Adrenal gland (tissue), 19 donors: ENCODE measurements at places on chromosomes 3 and 15. TPM values are rescaled to one million over a fixed set of nuclear protein-coding genes. Genes with fewer than 3 reads are reported as not detected.

Gene SLC12A1
- 0.07 TPM for total RNA-seq

Gene NEO1
- total RNA-seq = 13.8 TPM

Gene SLC6A6
- 85.3 TPM for total RNA-seq

Gene NOX5
- total RNA-seq = 0.83 TPM

Gene SLC6A11
- not detected for total RNA-seq

Gene TUSC7
- total RNA-seq = not detected

Gene ZNF770
- 34.9 TPM for total RNA-seq

Gene P2RY1
- total RNA-seq = 3.0 TPM

Gene CTXND1
- total RNA-seq = 3.8 TPM

- H3K4me3 ChIP-seq = no peak overlapping the region
- H3K36me3 ChIP-seq = no peaks in the 10 kb centered on the region
- DNase-seq = no peak
- no peaks in the 10 kb centered on the region for H3K4me1 ChIP-seq
- no peak overlapping the region for H3K27ac ChIP-seq
- peaks cover 15% of the 10 kb centered on the region for H3K27me3 ChIP-seq
Measured at GRCh38 chr15:47614360-47615011, 102.8 kb upstream of the SEMA6D start.

GRCh38 chr3:103203441-103203840 is 768.6 kb downstream of the ZPLD1 start:
- H3K27ac ChIP-seq = no peak overlapping the region
- H3K36me3 ChIP-seq = no peaks in the 10 kb centered on the region
- DNase-seq = no peak
- no peak overlapping the region for H3K4me3 ChIP-seq
- no peaks in the 10 kb centered on the region for H3K27me3 ChIP-seq

DNA sequence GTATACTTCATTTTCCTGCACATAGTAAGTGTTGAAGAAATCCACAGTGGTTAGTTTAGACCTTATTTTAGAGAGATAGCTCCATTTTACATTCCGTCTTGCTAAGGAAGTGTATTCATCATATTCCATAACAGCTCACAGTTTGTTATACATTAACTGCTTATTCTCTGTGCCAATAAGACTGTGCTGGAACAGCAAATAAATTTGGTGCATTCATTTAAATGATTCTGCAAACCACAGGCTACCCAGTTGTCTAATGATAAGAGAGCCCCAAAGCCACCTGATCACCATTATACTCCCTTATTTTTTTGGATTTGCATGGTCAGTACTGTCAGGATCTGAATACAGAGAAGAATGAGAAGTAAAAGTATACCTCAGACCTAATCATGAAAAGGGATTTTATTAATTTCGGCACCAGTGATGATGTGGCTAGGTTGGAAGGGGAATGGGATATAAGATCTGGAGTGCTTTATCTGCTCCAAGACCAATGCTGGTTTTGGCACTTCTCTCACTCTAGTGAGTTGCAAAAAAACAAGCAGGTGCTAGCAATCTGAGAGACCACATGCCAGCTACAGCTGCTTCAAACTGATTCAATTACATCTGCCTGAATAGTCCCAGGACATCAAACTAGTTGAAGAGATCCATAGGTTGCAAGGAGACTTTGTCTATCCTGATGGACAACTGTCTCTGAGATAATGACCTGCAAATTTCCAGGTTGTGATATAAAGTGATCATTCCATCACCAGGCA is 254.8 kb downstream of the ZBTB20 start:
- no peak for DNase-seq
- H3K4me3 ChIP-seq = no peak overlapping the region
- no peaks in the 10 kb centered on the region for H3K27me3 ChIP-seq
- H3K27ac ChIP-seq = no peak overlapping the region

GRCh38 chr3:103319912-103320311 is 885.1 kb downstream of the ZPLD1 start:
- no peak overlapping the region for H3K27ac ChIP-seq
- DNase-seq = no peak
- H3K4me1 ChIP-seq = no peaks in the 10 kb centered on the region
- no peaks in the 10 kb centered on the region for H3K36me3 ChIP-seq
- no peaks in the 10 kb centered on the region for H3K27me3 ChIP-seq

- H3K4me1 ChIP-seq = no peaks in the 10 kb centered on the region
- no peaks in the 10 kb centered on the region for H3K36me3 ChIP-seq
- no peak for DNase-seq
- no peak overlapping the region for H3K4me3 ChIP-seq
- no peak overlapping the region for H3K27ac ChIP-seq
- H3K27me3 ChIP-seq = no peaks in the 10 kb centered on the region
Measured at GRCh38 chr15:48411971-48412591, 80.9 kb downstream of the DUT start.

GRCh38 chr15:54722342-54722986 is 474.3 kb downstream of the RSL24D1 start:
- H3K27ac ChIP-seq = no peak overlapping the region
- H3K27me3 ChIP-seq = no peaks in the 10 kb centered on the region
- H3K36me3 ChIP-seq = no peaks in the 10 kb centered on the region
- DNase-seq = no peak

DNA sequence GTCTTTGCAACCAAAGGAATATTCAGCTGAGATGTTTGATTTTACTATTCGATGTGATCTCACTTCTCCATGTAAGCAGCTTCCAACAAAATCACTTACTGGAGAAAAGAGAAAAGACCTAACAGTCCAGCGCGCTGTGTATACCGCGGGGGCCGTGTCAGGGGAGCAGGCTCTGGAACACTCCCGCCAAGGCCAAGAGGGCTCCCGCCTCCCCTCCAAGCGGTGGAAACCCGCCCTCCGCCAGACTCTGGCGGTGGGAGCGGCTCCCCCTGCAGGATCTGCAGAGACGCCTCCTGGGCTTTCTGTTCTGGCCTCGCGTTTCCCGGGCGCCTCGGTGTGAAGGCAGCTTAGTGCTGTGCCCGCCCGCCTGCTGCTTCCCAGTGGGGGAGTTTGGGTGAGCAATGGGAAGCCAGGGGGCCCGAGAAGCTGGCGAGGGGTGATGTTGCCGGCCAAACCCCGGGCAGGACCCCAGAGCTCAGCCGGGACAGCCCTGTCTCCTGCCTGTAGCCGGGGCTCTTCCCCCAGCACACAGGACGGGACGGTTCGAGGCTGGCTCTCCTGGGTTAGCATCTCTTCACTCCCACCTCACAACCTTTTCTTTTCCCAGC is 36.3 kb downstream of the CHST14 start:
- peak overlapping the region; percentile 22 for H3K4me3 ChIP-seq
- H3K36me3 ChIP-seq = no peaks in the 10 kb centered on the region
- H3K27me3 ChIP-seq = no peaks in the 10 kb centered on the region
- no peak overlapping the region for H3K27ac ChIP-seq
- peaks cover 18% of the 10 kb centered on the region for H3K4me1 ChIP-seq
- DNase-seq = peak; percentile 77

DNA sequence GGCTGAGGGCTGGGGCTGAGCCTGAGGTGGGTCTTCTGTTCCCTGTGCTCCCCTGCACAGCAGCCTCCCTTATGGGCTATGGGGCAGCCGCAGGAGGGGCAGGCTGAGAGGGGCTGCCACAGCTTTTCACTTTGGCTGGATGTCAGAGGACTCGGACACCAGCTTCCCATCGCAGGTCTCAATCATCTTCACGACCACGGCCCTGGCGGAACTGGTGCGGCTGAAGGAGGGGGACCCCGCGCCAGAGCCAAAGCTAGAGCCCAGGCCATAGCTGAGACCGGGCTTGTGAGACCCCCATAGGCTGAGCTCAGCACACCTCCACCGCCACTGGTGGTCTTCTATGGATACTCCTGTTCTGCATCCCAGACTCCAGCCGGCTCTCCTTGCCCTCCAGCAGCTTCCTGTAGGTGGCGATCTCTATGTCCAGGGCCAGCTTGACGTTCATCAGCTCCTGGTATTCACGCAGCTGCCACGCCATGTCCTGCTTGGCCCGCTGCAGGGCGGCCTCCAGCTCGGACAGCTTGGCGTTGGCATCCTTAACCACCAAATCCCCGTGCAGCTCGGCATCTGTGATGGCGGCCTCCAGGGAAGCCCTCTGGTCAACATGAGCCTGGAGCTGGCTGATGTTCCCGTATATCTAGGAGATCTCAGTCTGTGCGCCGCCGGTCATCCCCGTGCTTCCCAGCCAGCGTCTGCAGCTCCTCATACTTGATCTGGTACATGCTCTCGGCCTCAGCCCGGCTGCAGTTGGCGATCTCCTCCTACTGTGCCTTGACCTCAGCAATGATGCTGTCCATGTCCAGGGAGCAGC is 181.7 kb upstream of the SYNPR start:
- DNase-seq = no peak
- no peaks in the 10 kb centered on the region for H3K36me3 ChIP-seq
- H3K4me1 ChIP-seq = no peaks in the 10 kb centered on the region
- no peak overlapping the region for H3K27ac ChIP-seq
- no peak overlapping the region for H3K4me3 ChIP-seq

GRCh38 chr15:82045179-82045891 is 483 bp downstream of the MEX3B start:
- H3K36me3 ChIP-seq = no peaks in the 10 kb centered on the region
- peak; percentile 38 for DNase-seq
- H3K27ac ChIP-seq = peak overlapping the region; percentile 44
- peaks cover 3% of the 10 kb centered on the region for H3K4me1 ChIP-seq

- H3K27me3 ChIP-seq = no peaks in the 10 kb centered on the region
- H3K36me3 ChIP-seq = no peaks in the 10 kb centered on the region
- no peaks in the 10 kb centered on the region for H3K4me1 ChIP-seq
Measured at GRCh38 chr3:42009456-42009855, 47.6 kb upstream of the ULK4 start.

DNA sequence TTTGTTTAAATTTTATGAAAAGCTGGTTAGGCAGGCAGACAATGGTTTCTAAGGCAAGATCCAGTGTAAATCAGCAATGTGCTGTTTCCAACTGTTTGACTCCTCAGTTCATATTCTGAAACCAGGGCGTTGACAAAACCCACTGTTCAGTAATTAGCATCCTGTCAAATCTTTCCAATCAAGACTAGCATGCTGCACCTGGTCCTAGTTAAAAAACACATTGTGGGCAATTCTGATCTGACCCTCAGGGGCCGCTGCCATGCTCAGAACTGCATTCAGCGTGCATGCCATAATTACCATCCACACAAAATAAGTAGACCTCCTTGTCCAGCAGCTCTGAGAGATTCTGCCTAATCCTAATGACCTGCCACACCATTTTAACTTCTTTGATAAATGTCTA is 20.9 kb upstream of the RBP1 start:
- H3K27me3 ChIP-seq = no peaks in the 10 kb centered on the region
- H3K27ac ChIP-seq = no peak overlapping the region
- DNase-seq = no peak
- no peak overlapping the region for H3K4me3 ChIP-seq
- no peaks in the 10 kb centered on the region for H3K4me1 ChIP-seq
- H3K36me3 ChIP-seq = no peaks in the 10 kb centered on the region

GRCh38 chr3:184658223-184658928 is 53.5 kb downstream of the MAGEF1 start:
- no peak overlapping the region for H3K27ac ChIP-seq
- no peaks in the 10 kb centered on the region for H3K4me1 ChIP-seq
- no peaks in the 10 kb centered on the region for H3K36me3 ChIP-seq
- no peak for DNase-seq

GRCh38 chr3:183247011-183247589 is 6.0 kb upstream of the B3GNT5 start:
- H3K27ac ChIP-seq = no peak overlapping the region
- H3K27me3 ChIP-seq = no peaks in the 10 kb centered on the region
- H3K4me1 ChIP-seq = peaks cover 7% of the 10 kb centered on the region
- no peak overlapping the region for H3K4me3 ChIP-seq

DNA sequence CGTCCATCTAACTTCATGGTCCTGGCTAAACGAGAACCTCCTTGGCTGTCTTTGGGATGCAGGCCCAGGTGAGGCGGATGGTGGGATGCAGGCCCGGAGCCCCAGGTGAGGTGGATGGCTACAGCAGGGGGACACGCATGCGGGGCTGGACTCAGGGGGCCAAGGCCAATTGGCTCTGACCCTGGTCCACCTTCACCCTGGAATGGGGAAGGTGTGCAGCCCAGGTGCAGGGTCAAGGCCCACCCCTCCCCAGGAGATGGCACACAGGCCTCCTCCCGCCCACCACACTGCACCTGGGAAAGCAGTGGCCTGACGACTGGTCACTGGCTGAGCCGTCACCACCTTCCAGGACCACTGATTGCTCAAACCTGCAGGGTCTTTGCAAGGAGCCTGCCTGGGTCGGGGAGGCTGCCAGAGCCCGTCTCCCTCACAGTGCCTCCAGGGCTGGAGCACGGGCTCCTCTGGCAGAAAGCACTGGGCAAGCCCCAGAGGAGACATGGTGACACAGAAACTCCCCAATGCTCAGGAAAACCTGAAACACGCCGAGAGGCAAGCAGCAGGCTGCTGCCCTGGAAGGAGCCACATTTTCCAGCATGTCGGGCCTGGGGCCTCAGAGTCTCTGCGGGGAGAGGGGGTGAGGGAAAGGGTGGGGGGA is 159.6 kb downstream of the LRRK1 start:
- H3K27ac ChIP-seq = no peak overlapping the region
- no peaks in the 10 kb centered on the region for H3K4me1 ChIP-seq
- no peaks in the 10 kb centered on the region for H3K36me3 ChIP-seq
- no peaks in the 10 kb centered on the region for H3K27me3 ChIP-seq
- DNase-seq = no peak
